GM04503 (cell line): ENCODE measurements at places on chromosomes 2 and 18.

- no peak for DNase-seq
Observed at GRCh38 chr2:25673300-25674076, at the start of gene DTNB. TSS of gene DTNB (minus strand) at chr2:25673577. CDS start at chr2:25652660, 20,917 bp downstream.

GRCh38 chr2:74418312-74418711, 3.1 kb downstream of the C2orf81 start:
- DNase-seq = no peak

- no peak for DNase-seq
Observed at GRCh38 chr18:1147730-1148129, 243.1 kb downstream of the ADCYAP1 start.

DNA sequence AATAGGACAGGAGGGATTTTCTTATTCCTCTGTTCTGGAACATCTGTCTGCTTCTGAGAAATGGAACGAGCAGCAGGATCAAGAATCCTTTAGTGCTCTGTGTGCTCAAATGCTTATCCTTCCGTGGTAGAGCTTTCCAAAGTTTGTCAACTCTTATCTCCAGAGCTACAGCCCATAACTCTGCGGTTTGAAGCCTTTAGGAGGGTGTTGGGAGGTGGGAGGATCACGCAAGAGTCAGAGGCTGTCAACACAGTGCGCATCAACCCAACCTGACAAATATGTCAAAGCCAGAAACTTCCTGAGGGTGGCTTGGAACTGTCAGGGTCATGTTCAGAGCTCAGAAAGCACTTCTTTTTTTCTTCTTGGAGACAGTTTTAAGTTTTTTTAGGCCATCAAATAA, 95.9 kb downstream of the CRIM1 start:
- no peak for DNase-seq

DNA sequence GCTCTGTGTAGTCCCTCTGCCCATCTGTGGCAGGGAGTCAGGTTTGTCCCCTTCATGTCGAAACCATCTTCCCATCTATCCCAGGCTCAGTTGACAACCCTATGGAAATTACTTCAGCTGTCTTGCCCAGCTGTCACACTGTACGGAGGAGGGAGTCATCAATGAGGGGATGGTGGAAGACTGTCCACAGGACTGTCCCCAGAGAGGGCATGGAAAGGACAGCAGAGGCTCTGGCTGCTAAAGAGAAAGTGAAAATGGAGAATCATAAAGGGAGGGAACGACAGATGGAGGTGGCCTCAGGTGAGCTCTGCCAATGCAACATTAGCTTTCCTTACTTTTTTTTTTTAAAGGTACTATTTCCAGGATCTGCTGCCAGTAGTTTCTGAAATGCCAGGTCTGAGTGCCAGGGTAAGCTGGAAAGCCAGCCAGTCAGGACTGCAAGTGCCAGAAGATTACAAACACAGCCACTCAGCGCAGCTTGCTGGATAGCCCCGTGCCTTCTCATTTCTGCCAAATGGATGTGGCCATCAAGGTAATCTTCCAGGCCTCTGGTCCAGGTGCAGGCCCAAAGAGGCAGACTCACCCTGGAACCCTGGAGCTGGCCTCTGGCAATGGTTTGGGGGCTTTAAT, 192.8 kb downstream of the AGPS start:
- no peak for DNase-seq

GRCh38 chr2:39731546-39731945, 47.5 kb downstream of the THUMPD2 start:
- DNase-seq = no peak

DNA sequence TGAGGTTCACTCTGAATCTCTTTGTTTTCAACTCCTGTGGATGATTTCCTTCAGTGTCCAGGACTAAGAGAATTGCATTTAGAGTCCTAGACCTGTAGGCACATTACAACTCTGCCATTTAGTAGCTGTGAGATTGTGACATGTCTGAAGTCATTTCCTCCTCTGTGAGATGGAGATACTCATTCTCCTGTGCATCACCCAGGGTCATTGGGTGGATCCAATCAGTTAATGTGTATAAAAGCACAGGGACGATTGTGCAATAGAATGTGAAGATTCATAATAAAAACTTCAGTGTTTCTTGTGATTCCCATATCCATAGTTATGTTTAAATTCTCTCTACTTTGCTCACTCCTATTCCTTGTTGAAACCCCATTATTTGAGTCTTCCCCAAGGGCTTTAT, 113.6 kb downstream of the DIS3L2 start:
- DNase-seq = peak; percentile 27

GRCh38 chr2:86049529-86049928, 56.2 kb downstream of the POLR1A start:
- DNase-seq = no peak

DNA sequence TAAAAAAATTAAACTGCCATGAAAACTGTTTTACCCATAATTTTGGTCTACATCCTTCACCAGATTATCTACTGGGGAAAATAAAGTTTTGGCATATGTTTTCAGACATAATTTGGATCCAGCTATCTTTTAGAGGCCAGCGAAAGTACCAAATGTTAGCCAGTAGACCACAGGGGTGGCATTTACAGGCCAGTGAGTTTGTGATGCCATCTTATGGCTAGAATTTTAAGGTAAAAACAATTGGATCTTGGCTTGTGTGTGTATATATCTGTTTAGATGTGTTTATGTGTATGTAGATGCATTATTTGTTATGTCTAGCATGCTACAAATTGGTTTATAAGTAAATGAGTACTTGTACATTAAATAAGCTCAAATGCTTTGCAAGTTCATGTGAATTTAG, 322.6 kb downstream of the ASXL3 start:
- no peak for DNase-seq

DNA sequence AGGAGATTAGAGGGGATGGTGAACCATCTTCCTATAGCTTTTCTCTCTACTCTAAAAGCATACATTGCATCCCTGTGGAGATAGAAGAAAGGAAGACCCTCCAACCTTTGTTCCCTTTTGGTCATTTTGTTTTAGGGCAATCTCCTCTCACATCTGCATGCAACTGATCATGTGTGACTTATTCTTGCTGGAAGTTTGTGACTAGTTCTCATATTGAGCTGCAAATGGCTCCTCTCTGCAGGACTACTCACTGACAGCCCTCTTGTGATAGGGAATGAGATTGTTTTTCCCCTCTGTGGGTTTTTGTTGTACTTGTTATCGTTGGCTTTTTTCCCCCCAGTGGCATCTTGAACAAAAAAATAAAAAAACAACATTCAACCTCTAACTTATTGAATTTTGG, 416.0 kb upstream of the CNTNAP5 start:
- DNase-seq = no peak

GRCh38 chr2:26011990-26012856, 21.7 kb upstream of the RAB10 start:
- no peak for DNase-seq

DNA sequence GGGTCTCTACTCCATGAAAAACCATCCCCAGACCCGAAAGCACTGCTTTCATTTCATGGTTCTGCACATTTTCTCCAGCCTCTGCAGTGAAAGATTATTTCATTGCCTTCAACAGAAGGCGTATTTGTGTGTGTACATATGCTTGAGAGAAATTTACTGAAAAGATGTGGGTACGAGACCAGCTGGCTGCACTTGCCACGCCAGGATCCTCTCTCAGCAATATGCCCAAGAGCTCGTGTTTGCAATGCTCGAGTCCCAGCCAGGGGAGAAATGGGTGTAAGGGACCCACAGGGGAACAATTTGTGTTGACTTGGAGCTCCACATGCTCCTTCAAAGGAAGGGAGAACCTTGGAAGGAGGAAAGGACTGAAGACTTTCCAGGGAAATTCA, 37.3 kb downstream of the TMEM177 start:
- no peak for DNase-seq

- no peak for DNase-seq
Observed at GRCh38 chr2:233082222-233082930, 22.2 kb downstream of the INPP5D start.

- DNase-seq = no peak
Observed at GRCh38 chr18:48477348-48477747, 61.5 kb upstream of the CTIF start.

DNA sequence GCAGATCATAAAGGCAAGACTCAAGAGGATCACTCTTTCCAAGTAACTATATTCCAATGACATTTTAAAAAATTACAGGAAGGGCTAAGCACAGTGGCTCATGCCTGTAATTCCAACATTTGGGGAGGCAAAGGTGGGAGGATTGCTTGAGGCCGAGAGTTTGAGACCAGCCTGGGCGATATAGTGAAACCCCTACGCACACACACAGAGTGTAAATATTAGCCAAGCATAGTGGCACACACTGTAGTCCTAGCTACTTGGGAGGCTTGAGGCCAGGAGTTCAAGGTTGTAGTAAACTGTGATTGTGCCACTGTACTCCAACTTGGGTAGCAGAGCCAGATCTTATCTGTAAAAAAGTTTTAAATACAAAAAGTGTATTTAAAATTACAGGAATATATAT, 450.2 kb upstream of the NRP2 start:
- no peak for DNase-seq

GRCh38 chr2:178632729-178633128, 152.5 kb downstream of the PLEKHA3 start:
- DNase-seq = no peak

DNA sequence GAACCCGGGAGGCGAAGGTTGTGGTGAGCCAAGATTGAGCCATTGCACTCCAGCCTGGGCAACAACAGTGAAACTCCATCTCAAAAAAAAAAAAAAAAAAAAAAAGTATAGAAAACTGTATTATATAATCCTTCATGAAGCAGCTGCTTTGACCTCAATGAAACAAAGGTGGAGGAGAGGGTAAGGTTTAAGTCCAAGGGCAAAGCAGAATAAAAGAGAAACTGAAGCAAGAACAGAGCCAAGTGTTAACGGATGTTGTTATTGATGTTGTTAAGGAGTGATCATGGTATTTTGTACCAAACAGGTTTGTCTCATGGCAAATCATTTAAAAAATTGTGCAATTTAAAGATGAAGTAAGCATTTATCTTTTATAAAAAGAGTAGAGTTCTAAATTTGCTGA, 7.4 kb downstream of the RAPH1 start:
- no peak for DNase-seq
